ENCODE measurements at places on chromosomes 5 and 9.

- no peak for DNase-seq
Observed at GRCh38 chr9:100087218-100087617, 11.6 kb downstream of the ERP44 start.

- DNase-seq, result no peak
Observed at GRCh38 chr9:83132768-83133167, 69.8 kb upstream of the RASEF start.

- DNase-seq, result no peak
Observed at GRCh38 chr9:16656432-16657169, 213.9 kb downstream of the BNC2 start.

GRCh38 chr5:3347741-3348140 lies 247.9 kb upstream of the IRX1 start:
- DNase-seq, result no peak

GRCh38 chr9:82022121-82022520 lies 33.5 kb downstream of the SPATA31D1 start:
- DNase-seq, result no peak

DNA sequence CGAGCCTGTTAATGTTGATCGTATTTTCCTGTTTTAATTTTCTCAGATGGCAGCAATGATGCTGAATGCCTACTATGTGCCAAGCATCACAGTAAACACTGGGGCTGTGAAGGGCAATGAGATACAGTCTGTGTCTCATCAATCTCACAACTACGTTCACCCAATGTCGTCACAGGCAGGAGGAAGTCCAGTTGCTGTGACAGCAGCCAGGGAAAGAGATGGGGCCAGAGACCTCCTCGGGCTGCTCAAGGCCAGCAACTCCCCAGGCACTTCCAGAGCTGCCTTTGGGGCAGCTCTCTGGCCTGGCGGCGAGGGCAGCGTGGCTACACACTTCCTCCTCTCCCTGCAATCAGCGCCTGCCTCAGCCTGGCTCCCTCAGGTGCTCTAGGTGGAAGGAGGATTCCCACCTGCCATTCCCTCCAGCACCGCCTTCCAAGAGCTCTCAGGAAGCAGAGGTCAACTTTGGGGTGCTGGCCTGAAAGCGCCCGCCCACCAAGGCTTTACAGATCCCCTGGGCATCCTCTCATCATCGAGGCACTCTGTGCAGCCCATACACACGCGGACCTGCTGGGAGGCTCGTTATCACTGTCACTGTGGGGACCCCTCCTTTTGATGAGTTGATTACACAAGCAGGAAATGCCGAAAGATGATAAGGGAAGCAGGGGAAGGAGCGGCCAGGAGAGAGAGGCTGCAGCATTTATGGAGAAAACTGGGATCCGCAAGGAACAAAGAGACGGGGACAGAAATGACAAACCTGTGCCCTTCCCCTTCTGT lies 159.2 kb downstream of the ZDHHC21 start:
- no peak for DNase-seq

DNA sequence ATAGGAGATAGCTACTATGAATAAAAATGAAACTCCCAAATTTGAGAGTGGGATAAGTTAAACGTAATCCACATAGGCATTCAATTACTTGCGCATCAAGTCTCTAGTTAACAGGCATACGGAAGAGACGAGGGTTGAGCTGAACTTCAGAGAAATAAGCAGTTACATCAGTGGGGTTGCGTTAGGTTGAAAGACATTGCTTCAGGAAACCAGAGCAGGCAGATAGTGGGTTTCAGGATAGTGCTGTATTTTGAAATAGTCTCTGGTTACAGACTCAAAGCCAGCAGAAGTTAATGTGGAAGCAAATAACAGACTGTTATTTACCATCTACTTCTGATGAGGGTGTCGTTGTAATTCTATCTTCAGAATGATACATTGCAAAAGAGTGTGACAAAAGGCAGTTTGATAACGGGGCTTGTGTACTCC lies 533.4 kb downstream of the PDE4D start:
- no peak for DNase-seq

- no peak for DNase-seq
Observed at GRCh38 chr5:129844764-129845163, 59.5 kb upstream of the CHSY3 start.

DNA sequence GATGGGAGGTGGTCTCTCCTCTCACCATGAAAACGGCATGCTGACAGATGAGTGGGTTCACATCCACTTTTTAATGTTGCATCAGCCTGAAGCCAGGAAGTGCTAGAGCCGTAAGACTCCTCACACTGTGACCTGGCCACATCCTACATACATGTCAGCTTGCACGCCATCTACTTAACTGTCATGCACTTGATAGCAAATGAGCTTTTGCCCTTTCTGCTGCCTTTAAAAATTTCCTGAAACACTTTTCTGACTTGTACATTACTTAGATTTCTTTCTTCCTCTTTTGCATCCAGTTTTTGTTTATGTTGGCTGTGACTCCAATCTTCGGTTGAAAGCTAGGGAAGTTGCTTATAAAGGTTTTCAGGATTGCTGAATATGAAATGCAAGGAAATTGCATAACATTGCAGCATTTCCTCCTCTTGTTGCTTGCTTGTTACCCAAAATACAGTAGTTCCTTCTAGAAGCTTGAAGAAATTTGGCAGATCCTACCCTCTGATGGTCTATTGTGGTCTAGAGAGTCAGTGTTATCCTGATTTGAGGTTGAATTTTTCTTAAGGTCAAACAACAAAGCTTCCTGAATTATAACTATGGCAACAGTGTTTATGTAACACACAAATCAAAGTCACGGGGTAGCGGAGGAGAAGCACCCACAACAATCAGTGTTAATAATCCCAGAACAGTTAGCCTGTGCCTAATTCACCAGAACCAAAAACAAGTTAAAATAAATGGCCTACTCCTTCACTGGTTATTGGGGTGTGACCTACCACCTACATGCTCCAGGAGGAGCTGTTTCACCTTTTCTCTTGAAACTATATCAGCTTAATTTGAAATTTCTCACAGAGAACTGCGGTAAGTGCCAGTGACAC lies 232.5 kb downstream of the ARHGAP26 start:
- peak; percentile 28 for DNase-seq

- DNase-seq, result no peak
Observed at GRCh38 chr9:2023532-2023931, 8.4 kb downstream of the SMARCA2 start.

DNA sequence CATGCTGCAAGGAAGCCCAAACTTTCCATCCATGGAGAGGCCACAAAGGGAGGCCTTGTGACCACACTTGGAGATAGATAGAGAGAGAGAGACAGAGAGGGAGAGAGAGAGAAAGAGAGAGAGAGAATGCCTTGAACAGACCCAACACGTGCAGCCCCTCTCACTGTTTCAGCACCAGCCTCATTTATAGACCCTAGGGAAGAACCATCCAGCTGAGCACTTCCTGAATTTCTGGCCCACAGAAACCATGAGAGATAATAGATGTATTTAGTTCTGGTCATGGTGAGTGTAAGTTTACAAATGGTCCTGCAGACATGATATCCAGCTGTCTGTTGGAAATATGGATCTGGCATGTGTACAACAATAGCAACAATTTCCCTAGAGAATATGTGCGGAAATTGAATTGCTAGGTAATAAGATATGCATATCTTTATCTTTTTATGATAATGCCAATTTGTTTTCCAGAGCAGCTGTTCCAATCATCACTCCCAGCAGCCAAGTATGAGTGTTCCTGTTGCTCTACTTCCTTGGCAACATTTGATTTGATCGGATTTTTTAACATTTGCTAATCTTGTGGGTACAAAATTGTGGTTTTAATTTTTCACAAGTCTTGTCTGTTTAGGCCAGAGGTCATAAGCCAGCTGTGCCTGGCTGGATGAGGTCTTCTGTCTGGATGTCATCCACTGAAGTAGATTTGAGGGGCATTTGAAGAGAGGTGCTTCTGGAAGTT lies 217.3 kb upstream of the IL12B start:
- DNase-seq, result no peak

DNA sequence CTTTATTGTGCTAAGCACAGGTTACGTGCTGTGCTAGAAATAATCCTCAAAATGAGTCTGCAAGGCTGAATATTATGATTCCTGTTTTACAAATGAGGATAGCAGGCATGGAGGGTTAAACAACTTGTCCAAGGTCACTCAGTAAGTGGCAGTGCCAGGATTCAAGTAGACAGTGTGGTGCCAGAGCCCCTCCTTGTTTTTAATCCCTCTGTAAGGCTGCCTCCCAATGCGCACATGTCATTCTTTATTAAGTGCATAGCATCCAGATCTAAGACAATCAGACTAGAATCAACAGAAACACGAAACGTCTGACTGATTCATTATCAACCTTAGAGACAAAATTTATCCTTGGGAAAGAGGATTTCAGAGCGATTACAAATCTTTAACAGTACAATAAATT lies 199.6 kb downstream of the SMARCA2 start:
- DNase-seq, result no peak

DNA sequence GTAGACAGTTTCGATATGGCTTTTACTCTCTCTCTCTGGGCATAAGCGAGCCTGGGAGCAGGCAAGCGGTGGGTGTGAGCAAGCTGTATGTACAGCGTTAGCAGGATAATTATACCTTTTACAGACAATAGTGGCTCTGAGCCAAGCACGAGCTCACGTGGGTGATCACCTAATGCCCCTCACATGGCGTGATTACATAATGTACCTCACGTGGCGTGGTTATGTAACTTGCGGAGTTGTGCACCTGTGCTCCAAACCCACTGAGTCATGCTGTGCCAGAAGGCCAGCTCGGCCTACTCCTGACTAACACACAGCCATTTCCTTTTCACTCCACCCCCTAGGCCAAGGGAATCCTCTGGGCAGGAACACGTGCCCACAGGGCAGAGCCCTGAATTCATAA lies 797.2 kb downstream of the EFNA5 start:
- no peak for DNase-seq

DNA sequence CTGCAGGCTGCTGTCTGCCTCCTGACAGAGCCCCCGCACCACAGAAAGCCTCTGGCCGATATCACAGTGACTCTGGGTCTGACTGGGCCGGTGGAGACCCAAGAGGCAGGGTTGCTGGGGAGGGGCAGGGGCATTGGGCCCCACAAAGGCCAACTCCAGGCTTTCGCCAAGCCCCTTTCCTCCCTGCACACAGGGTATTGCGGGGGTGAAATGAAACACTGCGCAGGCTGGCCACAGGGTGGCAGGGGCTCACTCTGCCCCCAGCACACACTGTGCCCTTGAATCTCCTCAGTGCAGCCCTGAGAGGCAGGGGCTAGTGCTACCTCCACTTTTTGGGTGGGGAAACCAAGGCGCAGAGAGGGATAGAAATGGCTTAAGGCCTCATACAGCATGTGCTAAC lies 44.6 kb downstream of the BARX1 start:
- no peak for DNase-seq

- no peak for DNase-seq
Observed at GRCh38 chr5:1052641-1053390, 44.2 kb downstream of the NKD2 start.

- DNase-seq, result no peak
Observed at GRCh38 chr5:135713161-135713915, 121.1 kb upstream of the SLC25A48 start.

GRCh38 chr5:145628525-145628924 lies 206.6 kb downstream of the PRELID2 start:
- DNase-seq, result no peak

DNA sequence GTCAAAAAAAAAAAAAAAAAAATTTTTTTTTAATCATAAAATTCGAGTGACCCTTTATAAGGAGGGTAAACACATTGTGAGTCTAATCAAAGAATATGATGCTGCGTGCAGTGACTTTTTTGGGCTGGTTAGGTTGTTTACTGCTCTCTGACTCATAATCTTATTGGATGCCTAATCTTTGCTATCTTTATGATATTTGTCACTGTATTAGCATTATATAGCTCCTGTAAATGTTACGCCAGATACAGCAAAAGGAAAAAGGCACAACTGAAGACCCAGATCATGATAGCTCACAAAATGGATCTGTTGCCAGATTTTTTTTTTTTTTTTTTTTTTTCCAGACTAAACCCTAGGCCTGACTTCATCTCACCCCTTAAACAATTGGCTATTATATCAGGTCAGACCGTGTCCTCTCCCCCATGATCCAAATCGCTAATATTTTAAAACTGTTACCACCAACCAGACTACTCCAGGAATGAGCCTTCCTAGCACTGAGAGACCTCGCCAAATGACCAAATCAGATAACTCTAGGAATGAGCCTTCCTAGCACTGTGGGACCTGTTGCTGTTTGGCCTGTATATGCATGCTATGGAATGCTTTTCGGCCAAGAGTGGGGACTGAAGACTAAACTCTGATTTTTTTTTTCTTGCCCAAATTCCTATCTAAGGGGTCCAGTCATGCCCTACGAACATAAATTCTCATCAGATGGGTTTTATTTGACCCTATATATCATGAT lies 131.7 kb upstream of the MYO10 start:
- no peak for DNase-seq

DNA sequence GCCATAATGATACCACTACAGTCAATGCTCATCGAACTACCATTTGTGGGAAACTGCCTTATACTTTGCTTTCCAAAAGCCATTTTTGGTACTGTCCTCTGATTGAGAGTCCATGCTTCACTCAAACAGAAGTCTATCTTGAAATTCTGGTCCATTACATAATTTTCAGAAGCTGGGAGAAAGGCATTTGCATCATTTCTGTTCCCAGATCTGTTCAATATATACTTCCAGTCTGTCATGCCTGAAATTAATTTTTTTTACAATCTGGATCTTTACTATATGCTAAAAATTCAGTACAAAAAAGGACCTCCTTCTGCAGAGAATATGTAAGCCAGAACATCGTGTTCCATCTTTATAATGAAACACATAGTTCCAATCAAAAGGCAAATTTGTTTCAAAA lies 528.9 kb upstream of the MEF2C start:
- DNase-seq, result no peak

Data from stimulated activated CD8-positive, alpha-beta memory T cell treated with anti-CD3 and anti-CD28 coated beads, Interleukin-4, amount 100 ng/mL, for 4 hours (primary cell).